Stimulated activated CD8-positive, alpha-beta memory T cell treated with anti-CD3 and anti-CD28 coated beads, Interleukin-15, amount 100 ng/mL, for 48 hours (primary cell): ENCODE measurements at places on chromosomes 3 and 15.

DNA sequence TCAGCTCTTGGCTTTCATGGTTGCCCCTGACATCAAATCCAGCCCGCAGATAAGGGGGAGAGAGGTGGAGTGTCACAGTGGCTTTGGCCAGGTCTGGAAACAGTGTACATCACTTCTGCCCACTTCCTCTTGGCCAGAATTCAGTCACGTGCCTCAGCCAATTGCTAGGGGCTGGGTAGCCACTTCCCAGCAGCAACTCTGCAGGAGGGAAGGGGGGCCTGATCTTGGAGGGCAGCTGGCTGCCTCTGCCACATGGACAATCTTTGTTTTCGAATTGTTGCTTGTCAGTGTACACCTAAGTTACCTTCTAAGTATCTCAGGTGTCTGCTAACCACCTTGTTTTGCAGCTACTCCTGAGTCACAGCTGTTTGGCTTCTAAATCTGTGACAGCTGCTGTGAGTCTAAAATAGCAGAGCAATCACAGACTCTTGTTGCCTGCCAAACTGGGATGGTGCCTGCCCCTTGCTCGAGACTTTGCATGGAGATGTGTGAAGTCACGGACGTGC is 41.0 kb upstream of the LIMD1 start:
- no peak for DNase-seq

DNA sequence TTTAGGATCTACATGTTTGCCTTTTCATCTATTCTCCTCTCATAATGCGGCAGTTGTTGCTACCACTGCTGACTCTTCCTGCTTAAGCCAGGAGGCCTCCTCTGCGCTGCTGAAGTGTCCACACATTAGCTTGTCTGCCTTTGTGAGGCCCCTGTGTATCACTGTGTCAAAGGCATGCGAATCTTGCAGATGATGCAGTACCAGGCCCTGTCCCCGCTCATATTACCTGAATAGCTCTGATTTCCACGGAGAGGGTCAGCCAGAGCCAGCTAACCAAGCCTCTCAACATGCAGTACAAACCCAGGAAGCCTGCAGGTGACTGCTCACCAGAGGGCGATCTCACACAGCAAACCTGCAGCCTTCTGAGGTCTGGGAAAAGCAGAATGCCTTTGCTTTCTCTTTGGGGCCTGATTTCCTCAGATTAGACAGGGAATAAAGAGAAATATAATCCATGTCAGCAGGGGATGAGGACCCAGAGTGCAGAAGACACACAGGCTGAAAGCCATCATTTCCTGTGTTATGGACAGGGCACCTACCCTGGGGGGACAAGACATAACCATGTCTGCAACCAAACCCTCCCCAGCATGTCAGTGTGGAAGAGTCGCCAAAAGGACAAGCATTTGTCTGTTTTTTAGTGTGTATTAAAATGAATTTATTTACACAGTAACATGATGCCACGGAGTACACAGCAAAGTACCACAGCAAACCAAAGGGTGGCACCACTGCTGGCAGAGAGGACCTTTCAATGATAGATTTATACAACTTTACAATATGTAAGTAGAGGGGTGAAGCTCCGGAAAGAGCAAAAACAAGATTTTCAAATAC is 36.8 kb upstream of the TSPAN3 start:
- no peak for DNase-seq

- no peak for DNase-seq
These were observed 201.2 kb downstream of the GOLGA6L6 start for GRCh38 chr15:20340331-20340811.

GRCh38 chr3:188452158-188452772 is 298.3 kb downstream of the LPP start:
- no peak for DNase-seq

DNA sequence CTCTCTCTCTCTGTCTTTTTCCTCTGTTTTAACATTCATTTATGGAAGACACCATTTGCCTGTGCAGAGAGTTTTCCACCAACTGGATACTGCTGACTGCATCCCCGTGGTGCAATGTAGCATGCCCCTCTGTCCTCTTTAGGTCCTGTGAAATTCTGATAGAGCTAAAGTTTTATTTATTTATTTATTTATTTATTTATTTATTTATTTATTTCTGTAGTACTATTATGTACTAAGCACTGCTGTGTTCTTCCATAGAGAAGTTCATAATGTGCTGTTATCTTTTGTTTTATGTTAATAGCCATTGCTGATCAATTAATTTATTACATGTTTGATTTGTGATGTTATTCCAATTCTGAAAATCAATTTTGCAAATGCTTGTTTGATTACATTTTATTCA is 749.9 kb downstream of the ZBBX start:
- DNase-seq, result no peak

- DNase-seq, result no peak
These were observed 8.8 kb upstream of the DPPA4 start for GRCh38 chr3:109346099-109346498.

DNA sequence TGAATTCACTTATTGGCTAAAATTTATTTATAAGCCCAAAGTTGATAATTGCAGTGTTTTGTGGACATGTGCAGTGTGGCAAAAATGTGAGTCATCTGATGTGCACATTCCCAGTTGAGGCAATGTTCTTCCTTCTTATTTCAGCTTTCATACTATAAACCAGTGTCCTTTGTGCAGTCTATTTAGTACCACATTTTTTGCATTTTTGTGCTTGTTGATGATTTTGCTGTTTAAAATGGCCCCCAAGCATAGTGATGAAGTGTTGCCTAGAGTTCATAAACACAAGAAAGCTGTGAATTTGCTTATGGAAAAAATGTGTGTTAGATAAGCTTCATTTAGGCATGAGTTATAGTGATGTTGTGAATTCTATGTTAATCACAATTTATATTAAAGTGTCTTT is 19.4 kb upstream of the IL20RB start:
- no peak for DNase-seq

- DNase-seq, result no peak
These were observed 90.2 kb downstream of the DCUN1D1 start for GRCh38 chr3:182889948-182890629.

DNA sequence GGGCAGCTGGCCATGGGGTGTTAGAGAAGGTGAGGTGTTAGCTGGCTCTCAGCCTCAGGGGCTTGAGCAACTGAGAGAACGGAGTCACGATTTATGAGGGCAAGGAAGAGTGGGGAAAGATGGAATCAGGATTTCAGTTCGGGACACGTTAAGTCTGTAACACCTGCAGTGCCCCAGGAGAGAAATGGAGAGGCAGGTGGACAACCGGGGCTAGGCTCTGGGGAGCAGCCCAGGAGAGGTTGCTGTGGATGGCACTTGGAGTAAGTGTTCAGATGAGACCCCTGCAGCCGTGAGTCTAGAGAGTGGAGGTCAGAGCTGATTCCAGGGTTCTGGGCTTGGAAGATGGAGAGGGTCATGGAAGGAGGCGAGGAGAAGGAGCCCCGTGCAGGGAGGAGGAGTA is 237.9 kb downstream of the OCA2 start:
- DNase-seq, result no peak

GRCh38 chr3:120344349-120344748 is 4.8 kb downstream of the LRRC58 start:
- no peak for DNase-seq

- no peak for DNase-seq
These were observed 53.6 kb upstream of the ATP13A3 start for GRCh38 chr3:194540274-194540905.

GRCh38 chr15:70321172-70321819 is 223.6 kb upstream of the TLE3 start:
- no peak for DNase-seq

DNA sequence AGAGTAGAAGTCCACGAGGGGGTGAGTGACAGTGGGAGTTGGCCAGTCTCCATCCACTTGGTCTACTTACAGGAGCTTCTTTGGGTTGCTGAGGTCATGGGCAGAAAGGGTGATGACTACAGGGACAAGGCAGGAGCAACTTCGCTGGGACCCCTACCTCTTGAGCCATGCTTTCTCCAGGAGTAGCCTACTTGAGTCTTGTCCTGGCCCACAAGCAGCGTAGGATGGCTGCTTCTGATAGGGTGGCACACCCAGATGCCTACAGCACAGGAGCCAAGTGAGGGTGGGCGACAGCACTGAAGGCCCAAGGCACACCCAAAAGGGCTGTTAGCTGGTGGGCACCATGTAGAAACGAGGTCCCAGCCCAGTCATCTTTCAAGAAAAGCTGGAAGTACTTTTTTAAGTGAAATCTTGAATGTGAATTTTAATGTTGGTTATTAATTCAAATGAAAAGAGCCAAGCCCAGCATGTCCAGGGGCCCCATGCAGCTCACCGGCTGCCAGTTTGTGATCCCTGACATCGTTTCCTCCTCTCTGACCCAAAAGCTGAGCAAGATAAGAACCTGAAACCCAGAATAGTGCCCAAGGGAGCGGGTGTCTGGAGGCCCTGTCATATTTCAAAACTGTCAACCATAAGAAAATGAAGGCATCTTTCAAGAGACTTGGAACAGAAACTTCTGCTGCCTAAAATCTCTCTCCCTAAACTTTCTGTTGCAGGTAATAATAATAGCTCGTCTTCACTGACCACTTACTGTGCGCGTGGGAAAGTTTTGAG is 2.2 kb upstream of the CPEB1 start:
- DNase-seq, result no peak

GRCh38 chr15:29674661-29675533 is 147.4 kb downstream of the TJP1 start:
- DNase-seq, result no peak

- DNase-seq, result no peak
These were observed 5.9 kb downstream of the TMEM43 start for GRCh38 chr3:14130707-14131106.

- DNase-seq, result no peak
These were observed 123.7 kb downstream of the ABHD5 start for GRCh38 chr3:43814461-43814860.

DNA sequence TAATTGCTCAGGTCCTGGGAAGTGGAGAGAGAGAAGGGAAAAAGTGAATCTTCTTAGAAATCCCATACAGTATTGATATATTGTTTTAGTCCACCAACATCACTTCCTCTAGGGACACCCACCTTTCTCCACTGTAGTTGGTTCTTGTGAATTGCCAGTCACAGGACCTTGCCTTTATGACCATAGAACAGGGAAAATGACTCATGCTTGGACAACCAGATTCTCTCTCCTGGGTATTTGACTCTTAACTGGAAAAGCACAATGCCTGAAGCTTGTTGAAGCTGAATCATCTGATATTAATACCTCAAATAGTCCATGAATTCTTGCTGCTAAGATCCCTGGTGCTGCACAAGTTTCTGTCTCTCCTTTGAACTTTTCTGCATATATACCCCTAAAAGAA is 32.5 kb upstream of the DCLK3 start:
- DNase-seq, result no peak

- DNase-seq, result no peak
These were observed 45.2 kb downstream of the ITGA11 start for GRCh38 chr15:68386587-68387288.

DNA sequence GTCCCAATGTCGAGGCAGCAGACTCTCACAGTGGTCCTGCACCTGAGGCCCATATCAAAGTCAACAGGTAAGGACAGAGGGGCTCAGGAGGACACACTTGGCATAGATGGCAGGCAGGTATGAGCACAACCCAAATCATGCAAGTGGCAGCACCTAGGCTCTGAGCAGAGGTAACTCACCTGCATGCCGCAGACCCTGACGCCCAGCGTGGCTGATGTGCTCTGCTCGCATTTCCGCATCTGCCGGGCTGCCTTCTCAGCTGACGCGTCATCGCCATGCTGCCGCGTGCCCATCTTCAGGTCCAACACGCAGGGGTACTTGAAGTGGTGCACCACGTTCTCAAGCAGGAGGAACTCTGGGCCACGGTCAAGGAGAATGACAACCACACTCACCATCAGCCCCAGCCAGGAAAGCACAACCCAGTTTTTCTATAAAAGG is 4.2 kb upstream of the GMPPB start:
- no peak for DNase-seq

DNA sequence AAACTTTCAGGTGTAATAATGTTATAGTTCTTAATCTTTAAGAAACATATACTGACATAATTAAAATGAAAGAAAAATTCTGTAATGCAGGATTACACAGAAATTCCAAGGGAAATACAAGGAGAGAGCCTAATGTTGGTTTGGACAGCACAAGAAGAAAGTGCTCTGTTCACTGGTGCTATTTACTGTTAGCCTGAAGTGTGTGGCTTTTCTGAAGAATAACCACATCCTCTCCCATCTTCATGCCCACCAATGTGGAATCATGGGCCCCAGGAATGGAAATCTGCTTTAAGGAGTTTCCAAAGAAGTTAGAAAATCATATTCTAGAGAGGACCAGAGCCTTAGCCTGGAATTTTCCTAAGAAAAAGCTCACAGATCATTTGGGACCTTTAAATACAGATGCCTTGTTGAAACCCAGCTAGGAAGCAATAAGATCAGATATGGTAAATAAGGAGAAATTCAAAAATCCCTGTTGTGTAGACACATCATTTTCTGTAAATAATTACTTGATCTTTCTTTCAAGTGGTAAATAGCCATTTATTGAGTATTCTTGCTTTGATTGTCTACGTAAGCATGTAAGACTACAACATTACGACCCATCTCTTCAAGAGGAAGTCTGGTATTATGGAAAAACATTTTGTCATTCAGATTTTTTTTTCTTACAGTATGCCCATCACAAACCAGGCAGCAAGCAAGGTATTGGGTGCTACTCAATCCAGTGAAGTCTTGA is 10.3 kb upstream of the USP50 start:
- no peak for DNase-seq

DNA sequence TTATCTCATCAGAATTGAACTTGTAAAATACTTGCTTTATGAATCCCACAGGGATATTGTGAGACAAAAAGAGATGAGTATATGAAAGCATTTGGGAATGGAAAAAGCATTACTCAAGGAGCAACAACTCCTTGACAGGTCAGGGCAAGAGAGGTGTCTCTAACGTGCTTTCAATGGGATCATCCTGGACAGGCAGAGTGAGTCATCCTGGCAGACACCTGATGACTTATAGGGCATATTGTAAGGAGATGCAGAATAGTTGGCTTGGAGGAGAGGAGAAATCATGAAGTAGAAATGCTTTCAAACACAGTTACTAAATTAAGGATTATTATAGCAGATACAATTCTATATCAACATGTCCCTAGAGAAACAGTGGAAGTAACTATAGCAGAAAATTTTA is 71.9 kb upstream of the THSD4 start:
- no peak for DNase-seq

GRCh38 chr3:125602752-125603649 is 7.7 kb upstream of the OSBPL11 start:
- DNase-seq, result no peak

DNA sequence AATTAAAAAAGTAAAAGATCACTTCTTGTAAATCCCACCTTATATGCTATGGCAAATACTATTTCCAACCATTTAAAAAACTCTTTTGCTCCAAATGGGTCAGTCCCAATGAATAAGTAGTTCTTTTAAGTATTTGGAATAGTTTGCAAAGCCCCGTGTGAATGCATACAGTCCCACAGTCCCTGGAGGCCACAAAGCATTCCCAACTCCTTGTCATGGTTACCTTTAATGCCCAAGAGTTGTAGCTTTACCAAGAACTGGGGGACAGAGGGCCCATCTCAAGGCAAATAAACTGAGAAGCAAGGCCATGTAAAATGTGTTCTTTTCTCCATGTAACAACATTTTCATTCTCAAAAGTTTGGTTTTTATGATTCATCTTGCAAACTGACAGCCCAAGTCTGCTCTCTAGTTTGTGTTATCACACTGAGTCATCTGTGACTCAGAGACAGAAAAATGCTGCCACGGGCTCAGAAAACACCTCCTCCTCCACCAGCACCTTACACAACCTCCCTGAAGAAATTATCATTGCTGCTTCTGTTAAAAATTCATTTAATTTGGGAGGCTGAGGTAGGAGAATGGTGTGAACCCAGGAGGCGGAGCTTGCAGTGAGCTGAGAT is 336.2 kb downstream of the ERC2 start:
- DNase-seq, result no peak

- DNase-seq, result no peak
These were observed 61.9 kb downstream of the WHAMM start for GRCh38 chr15:82871358-82871757.
